ENCODE measurements at places on chromosomes 5 and 9. TPM values are rescaled to one million over a fixed set of nuclear protein-coding genes. Genes with fewer than 3 reads are reported as not detected.

DNA sequence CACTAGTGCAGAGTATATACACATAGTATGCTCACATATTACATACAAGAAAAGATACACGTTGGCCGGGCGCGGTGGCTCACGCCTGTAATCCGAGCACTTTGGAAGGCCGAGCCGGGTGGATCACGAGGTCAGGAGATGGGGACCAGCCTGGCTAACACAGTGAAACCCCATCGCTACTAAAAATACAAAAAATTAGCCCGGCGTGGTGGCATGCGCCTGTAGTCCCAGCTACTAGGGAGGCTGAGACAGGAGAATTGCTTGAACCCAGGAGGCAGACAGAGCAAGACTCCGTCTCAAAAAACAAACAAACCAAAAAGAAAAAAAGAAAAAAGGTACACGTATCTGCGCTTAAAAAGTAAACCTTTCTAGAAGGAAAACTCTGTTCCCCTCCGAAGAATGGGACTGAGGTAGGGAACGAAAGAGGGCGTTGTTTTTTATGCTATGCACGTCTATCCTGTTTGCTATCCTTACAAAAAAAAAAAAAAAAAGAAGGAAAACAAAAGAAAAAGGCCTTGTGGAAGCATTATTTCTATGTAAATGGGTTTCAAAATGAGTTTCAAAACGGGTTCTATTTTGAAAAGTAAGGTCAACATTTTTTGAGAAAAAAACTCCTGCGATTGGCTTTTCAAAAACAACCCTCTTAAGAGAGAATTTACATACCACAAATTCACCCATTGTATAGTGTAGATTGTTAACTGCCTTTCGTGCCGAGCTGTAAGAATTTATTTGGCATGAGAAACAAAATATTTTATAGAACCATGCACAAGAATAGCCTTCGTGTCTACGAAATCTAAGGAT, 1.2 kb downstream of the AK3 start:
- DNase-seq, result no peak

DNA sequence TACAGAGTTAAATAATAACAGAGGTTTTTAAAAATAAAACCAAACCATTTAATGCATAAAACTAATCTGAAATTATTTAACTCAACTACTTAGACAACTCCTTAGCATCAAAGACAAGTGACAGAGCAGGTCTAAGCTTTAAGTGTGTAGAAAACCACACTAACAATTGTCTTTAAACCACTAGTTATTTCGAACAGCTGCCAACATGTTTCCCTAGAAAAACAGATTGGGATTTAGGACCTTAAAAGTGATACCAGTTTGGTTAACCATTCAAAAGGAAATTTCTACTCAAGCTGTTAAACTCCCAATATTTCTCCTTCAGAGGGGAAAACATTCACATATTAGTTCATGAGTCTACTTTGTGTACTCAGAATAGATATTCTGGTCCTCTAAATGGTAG, 208.7 kb downstream of the BNC2 start:
- peak; percentile 73 for DNase-seq

PDZD2 gene
- total RNA-seq, result not detected

- DNase-seq, result no peak
Observed at GRCh38 chr9:91045041-91045440, 243.4 kb downstream of the SYK start.

GRCh38 chr9:33148367-33149014, 18.6 kb downstream of the B4GALT1 start:
- no peak for DNase-seq

DNA sequence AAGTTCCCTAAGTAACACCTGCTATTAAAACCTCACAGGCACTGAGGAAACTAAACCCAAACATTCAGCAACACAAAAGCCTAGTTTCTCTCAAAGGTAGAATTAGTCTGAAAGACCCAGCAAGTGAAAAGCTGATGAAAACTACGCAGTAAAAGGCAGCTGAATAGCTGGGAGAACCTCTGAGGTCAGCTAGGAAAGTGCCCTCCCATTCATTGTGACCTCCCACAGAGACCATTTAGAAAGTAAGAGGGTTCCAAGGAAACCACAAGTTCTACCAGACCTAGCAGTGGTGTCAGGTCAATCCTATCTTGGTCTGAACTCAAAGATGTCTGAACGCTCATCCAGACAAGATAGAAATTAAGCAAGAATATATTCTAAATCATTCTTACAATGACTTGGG, 144.7 kb downstream of the SSBP2 start:
- DNase-seq, result no peak

- no peak for DNase-seq
Observed at GRCh38 chr9:124808246-124808956, 31.5 kb downstream of the OLFML2A start.

SV2C gene
- total RNA-seq, result not detected

DNA sequence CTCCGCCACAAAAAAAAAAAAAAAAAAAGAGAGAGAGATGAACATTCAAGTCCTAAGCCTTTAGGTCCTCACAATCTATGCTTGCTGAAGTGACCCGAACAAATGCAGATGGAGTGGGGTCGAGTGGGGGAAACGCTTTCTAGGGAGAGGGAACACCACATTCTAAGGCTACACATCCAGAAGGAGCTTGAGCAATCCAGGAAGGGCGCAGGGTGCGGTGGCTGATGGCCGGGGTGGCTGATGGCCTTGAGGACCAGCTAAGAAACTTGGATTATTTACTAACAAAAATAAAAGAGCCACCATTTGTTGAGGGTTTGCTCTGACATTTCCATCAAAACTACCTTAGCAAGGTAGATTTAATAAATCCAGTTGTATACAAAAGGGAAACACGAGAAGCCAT, 764 bp upstream of the BNIP1 start:
- DNase-seq, result no peak

DNA sequence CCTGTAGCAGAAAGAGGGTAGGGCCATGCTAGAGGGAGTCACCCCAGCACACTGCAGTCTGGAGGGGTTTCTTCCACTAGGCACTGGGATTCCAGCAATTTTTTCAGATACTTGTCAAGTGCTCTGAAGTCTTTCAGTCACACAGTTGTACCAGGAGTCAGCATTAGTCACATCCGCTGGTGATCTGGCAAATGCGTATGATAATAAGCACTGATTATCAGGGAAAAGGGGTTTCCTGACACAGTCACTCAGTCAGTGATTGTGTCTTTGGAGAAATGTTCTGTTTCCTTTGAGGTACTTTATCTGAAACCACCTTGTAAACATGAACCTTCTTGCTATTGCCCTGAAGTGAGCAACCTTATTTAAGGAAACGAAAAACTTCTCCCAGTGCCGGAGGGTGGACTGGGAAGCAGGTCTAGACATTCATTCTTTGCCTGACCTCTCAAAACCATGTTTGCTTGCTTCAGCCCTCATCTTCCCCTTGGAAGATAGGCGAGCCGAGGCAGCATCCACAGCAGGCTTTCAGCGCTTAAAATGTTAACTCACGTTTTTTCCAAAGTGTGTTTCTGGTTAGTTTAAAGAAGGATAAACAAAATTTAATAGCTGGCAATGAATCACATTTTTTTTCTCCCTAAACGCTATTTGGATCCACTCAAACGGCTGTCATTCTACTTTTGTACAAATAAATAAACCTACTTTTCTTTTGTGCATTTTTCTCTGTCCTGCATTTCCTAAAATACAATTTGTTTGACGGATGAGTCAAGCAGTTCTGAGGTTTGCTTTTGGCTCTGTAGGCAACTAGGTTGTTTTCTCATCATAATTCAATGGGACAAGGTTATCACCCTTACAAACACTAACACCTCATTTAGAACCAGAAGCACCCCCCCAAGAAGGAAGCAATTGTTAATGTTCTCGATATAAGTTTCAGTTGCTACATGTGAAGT, 77.7 kb downstream of the FOXD1 start:
- peak; percentile 98 for DNase-seq
